Stimulated activated CD4-positive, alpha-beta T cell treated with anti-CD3 and anti-CD28 coated beads, Interleukin-1b, Interleukin-23, amount 100 ng/mL, for 1 hour (primary cell): ENCODE measurements at places on chromosomes 3 and 15.

GRCh38 chr3:116388867-116389385, 56.4 kb downstream of the LSAMP start:
- DNase-seq, result no peak

DNA sequence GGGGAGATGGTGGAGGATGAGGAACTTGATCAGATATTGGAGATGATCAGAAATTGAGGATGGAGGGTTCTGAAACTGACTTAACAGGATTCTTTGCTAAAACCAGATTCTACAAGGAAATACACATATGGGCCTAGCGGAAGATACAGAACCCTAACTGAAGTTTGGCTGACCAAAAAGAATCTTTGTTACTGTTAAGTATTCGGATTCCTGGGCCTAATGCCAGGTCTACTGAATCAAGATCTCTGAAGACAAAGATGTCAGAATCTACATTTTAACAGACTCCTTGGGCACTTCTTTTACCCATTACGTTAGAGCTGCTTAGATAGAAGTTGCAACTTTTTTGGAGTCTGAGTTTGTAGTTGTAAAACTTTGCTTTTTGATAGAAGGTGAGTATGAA, 137.7 kb downstream of the FNDC3B start:
- DNase-seq, result no peak

GRCh38 chr15:77693576-77693975, 60.9 kb upstream of the LINGO1 start:
- no peak for DNase-seq

DNA sequence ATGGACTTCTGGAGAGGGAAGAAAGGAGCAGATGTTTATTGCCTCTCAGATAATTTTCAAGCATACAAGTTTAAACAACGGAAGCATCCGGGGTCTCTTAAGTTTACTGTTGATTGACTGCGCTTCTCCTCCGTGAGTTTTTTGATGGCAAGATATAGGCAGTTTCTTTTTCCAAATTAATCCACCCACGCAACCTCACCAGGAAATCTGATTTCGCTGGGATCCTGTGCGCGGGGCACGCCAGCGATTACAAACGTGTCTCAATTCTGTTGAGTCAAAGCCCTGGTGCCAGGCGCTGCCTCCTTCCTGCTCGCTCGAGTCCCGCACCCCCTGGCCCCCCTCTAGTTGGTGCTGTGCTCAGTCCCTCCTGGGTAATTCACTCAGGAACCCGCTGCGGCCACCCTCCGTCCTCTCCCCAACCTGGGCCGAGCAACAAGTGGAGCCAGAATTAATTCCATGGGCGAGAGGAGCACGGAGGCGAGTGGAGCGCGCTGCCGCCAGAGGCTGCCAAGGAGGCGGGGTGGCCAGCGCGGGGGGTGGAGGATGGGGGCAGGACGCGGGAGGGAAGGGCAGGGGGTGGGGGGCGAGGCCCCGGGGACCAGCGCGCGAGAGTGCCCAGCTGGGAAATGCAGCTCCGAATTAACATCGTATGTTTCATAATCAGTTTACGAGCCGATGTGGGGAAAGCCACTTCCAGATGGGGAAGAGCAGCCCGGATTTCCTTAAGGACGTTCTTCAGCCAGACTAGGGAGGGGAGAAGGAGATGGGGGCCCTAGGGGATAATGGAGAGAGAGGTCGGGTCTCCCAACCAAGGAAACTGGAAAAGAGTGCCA, 6.0 kb downstream of the WNT5A start:
- DNase-seq, result no peak

- DNase-seq, result no peak
These were observed 8.2 kb upstream of the OCA2 start for GRCh38 chr15:28107111-28107903.

DNA sequence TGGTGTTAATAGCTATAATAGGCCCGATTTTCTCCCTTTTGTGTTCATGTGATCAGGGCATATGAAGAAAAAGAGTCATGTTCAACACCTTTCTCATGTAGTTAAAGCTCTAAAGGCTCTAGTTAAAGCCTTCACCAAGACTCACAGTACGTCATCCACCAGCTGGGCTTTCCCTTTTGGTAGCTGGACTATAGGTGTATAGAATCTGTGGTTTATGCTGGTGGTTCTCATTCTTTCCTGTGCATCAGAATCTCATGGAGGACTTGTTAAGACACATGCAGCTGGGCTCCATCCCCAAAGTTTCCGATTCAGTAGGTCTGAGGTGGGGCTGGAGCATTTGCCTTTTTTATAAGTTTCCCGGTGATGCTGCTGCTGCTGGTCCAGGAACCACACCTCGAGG, 31.0 kb downstream of the CFAP91 start:
- DNase-seq, result no peak

GRCh38 chr3:6736836-6737629, 123.9 kb upstream of the GRM7 start:
- no peak for DNase-seq

- DNase-seq, result no peak
These were observed 71.0 kb upstream of the MDFIC2 start for GRCh38 chr3:70383360-70383831.
